ENCODE measurements at places on chromosomes 5 and 9. TPM values are rescaled to one million over a fixed set of nuclear protein-coding genes. Genes with fewer than 3 reads are reported as not detected.

DNA sequence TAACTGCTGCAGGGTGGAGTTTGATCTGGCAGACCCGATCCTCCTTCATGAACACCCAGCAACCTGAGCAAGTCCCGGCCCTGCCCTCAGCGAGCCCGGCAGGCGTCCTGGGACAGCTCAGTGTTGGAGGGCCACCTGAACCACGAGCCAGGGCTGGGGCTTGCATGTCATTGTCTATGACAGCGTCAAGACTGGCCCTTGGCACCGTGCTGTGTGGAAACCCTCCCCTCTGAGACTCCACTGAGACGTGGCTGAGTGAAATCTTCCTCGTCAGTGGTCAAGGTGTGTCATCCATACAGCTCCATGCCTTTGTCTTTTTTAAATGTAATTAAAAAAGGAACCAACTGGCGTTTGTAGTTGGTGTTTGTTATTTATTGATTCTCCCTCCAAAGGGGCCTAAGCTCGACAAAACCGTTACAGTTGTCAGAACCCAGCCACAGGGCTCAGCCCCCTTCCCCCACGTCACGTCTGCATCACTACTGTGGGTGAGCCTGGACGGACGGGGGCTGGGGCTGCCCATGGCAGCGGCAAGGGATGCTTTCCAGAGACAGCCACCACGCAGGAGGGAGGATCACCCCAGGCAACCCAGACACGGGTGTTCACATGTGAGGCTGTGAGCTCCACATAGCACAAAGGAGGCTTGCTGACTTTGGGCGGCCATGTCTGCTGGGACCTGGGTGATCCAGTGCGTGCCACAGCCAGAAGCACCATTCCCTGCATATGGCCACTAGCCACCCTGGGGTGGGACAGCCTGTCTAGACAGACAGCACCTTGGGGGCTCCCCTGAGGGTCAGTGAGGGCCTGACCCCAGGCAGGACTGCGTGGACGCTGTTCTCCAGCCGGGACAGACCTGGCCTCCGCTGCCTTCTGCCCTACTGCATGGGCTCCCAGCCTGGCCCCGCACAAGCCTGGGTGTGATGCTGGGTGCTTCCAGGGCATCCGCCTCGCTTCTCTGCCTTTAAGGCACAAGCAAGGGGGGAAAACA, 7.3 kb downstream of the UCK1 start:
- no peaks in the 10 kb centered on the region for H3K4me1 ChIP-seq
- no peak overlapping the region for H3K4me3 ChIP-seq
- no peaks in the 10 kb centered on the region for H3K27me3 ChIP-seq
- no peak overlapping the region for H3K27ac ChIP-seq
- DNase-seq: no peak

GRCh38 chr9:128146591-128147120, 2.6 kb upstream of the LCN2 start:
- H3K4me1 ChIP-seq: no peaks in the 10 kb centered on the region
- no peak overlapping the region for H3K4me3 ChIP-seq
- H3K27me3 ChIP-seq: no peaks in the 10 kb centered on the region

- H3K4me3 ChIP-seq: peak overlapping the region; percentile 8
- H3K4me1 ChIP-seq: peaks cover 5% of the 10 kb centered on the region
Measured at GRCh38 chr5:111070272-111071134, 1.0 kb upstream of the TSLP start.

DNA sequence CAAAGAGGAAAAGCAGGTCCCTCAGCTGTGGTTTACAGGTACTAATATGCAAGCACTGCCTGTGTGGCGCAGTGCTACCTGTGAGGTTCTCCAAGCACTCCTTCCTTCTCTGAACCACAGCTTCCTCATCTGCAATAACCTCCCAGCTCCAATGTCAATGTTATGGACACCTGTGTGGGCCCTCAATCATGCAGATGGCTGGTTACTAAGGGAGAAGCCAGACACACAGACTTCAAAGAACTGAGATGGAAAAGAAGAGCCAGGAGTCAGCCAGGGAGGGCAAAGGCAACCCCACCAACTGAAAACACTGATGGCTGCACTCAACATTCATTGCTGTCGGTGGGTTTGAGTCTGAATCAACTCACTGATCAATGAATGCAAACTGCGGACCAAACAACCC, 77.7 kb downstream of the NR6A1 start:
- no peak overlapping the region for H3K27ac ChIP-seq
- H3K4me1 ChIP-seq: no peaks in the 10 kb centered on the region
- no peak overlapping the region for H3K4me3 ChIP-seq
- no peaks in the 10 kb centered on the region for H3K27me3 ChIP-seq

DNA sequence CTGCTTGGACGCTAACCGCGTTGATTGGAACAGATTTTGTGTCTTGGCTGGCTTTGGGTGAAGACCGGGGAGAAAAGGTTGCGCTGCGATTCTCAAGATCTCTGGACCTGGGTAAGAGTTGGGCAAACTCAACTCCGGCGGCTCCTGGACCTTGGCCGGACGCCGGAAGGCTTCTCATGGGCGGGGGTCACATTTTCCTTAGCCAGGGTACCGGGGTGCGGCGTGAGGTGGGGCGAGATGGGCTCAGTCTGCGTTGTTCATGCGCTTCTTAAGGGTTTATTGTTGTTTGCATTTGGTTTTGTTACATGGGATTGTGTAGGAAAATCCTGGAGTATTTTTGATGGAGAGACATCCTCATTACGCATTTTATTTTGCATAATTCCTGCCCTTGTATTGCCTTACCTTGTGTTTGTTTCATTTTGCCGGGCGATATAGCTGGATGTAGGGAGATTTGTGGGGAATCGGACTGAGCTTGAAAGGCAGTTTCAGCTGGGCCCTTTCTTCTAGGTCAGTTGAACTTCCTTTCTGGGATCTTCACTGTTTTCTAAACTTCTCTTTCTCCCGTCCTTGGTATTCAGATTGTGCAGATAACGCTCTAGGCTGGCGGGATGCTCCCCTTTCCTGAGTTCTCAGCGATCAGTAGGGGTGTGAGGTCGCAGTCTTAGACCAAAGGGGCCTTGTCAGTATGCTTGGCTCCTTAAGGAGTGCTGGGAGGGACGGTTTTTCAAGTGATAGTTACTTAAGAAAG, 524 bp downstream of the MEGF10 start:
- H3K27me3 ChIP-seq: no peaks in the 10 kb centered on the region
- no peak overlapping the region for H3K4me3 ChIP-seq
- H3K4me1 ChIP-seq: no peaks in the 10 kb centered on the region

SLC36A2 gene
- not detected for total RNA-seq

ZDHHC12 gene
- total RNA-seq: 11.2 TPM

SHISAL2B gene
- total RNA-seq: not detected

Measured in aorta (tissue), 5 donors.